ENCODE measurements at places on chromosomes 13 and 19.

- no peak for DNase-seq
These were observed 34.0 kb downstream of the VAV1 start for GRCh38 chr19:6806488-6806887.

DNA sequence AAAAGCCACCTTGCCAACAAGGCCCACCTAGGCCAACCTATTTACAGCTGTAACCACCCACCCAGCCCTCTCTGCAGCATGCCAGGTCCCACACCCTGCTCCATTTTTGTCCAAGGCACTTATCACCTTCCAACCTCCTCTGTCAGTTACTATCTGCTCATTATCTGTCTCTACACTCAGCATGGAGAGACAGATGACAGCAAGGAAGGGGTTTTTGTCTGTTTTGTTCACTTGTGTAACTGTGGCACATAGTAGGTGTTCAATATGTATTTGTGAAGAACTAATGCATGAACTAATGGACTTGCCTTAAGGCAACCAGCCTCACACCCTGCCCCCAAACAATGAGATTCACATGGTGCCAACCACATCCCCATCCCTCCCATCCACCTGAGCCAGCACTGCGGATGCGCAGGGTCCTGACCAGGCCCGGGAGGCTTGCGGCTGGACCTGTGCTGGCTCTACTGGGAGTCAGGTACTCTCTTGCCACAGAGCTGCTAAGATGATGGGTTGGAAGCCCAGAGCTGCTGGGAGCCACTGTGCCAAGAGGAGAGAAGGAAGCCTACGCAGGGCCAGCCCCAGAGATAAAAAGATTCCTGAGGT, 17.3 kb downstream of the DEDD2 start:
- DNase-seq: no peak

DNA sequence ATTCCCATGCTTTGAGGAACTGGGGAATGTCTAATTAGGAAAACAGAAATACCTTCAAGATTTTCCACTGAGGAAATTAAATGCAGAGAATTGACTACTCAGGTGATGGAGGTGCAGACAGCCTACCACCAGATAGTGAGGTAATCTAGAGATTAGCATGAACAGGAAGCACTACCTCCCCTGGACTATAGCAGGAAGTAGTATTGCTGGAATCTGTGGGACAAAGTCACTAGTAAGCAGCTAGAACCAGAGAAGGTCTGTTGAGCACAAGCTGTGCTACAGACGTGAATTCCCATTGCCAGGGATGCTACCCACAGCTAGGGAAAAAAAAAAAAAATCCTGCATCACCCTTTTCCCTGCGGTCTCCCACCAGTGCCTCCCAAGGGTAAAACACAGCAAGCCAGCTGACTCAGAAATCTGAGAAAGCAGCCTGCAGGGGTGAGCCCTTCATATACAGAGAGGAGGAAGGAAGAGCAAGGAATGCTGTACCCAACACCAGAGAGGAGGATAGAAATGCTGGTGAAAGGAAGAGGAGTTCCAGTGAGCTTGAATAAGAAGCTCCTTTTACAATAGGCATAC, 10.2 kb downstream of the ENOX1 start:
- DNase-seq: no peak

DNA sequence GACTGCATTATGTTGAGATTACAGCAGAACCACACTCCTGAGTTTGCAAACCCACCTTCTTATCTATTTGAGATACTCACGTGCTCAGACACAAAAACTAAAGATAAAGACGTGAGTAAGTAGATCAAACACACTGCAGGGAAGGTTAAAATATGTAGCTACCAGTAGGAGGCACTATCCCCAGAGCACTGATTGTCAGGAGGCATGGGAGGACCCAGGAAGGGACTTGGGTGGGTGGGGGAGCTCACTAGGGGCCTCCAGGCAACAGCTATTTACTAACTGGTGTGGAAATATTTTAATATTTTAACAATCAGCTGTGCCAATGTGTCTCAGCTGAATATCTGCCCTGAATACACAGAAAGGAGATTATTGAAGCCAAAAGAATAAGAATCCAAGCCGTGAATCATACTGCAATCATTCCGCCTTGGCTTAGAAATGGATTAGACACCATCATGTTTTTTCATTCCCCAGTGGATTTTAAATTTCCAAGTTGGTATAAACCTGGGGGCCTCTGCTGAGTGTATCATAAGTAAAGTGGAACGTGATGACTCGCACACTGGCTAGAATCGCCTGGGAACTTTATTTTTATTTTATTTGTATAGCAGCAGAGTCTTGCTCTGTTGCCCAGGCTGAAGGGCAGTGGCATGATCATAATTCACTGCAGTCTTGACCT, 73.2 kb upstream of the CACNA1A start:
- DNase-seq: no peak

- DNase-seq: no peak
These were observed 595 bp downstream of the ZNF440 start for GRCh38 chr19:11814700-11815035.

- DNase-seq: no peak
These were observed 214.0 kb upstream of the HTR2A start for GRCh38 chr13:47110833-47111240.

DNA sequence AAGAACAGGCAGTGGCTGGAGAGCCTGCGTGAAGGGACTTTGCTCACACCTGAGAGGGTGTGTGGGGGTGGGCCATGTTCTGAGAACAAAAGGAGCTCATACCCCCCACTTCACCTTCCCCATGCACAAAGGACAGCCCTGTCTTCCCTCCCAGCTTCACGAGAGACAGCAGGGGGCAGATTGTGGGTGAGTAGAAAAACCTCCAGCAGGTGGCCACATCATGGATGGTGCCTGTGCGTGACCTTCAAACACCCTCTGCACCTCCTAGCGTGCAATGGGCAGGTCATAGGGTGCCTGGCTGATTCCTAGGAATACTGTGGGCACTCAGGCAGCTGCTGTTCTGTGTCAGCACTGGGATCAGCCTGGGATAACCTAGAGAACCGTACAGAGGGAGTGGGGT, 36.3 kb upstream of the PSG9 start:
- no peak for DNase-seq

- no peak for DNase-seq
These were observed 10.7 kb downstream of the C19orf25 start for GRCh38 chr19:1468274-1468820.

DNA sequence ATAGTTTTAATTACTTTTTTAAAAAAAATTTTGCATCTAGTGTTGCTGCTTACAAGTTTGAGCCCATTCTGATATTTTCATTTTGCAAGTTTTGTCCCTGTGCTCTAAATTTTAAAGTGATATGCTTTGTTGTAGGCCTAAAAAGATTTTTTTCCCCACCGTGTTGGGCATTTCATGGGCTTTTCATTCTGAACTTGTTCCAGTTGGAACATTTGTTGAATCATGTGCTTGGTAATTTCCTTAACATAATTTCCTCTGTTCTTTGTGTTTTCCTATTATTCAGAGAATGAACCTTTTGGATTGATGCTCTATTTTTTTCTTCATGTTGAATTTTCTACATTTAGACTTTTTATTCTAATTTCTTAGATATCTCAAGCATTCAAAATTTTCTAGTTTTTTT, 206.4 kb upstream of the SPRY2 start:
- no peak for DNase-seq

DNA sequence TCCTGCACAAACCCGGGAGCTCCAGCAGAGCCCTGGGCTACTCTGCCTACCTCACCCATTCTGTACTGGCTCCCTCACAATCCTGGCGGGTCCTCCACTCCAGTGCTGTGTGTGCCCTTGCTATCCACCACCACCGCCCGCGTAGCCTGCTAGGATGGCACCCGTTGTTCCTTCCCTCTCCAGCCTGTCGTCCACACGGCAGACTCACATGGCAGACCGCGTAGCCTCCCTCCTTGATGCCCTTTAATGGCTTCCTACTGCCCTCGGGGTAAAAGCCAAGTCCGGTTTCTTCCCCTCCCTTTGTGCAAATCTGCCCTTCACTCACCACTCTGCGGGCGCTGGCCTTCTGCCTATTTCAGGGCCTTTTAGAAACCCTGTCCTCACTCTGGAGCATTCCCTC, 106.6 kb downstream of the RAB20 start:
- no peak for DNase-seq

GRCh38 chr19:32674153-32674930, 638 bp downstream of the ANKRD27 start:
- peak; percentile 46 for DNase-seq

GRCh38 chr19:6018786-6019185, 40.8 kb upstream of the RANBP3 start:
- peak; percentile 31 for DNase-seq

GRCh38 chr13:30042272-30042671, 191.9 kb upstream of the UBL3 start:
- no peak for DNase-seq

DNA sequence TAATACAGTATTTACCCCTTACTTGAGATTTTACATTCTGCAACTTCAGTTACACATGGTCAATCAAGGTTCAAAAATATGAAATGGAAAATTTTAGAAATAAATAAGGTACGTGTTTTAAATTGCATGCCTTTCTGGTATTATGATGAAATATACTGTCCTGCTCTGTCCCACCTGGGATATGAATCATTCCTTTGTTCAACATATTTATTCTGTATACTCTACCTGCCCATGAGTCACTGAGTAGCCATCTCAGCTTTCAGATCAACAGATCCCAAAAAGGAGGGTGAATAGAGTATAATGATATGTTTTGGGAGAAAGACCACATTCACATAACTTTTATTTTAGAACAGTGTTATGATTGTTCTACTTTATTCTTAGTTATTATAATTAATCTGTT, 37.8 kb downstream of the STOML3 start:
- no peak for DNase-seq

DNA sequence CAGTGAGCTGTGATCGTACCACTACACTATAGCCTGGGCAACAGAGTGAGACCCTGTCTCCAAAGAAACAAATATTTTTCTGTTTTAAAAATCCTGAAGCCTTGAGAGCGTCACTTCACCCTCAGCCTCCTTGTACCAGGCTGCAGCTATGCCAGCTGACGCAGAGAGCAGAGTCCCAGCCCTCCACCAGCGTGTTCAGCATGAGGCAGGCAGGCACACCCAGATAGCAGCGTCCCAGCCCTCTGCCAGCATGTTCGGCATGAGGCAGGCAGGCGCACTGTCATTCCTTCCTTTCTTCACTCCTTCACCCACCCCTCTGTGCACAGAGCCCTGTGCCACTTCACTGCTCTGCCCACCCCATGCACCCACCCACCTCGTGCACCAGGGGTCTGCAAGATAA, 43.3 kb upstream of the USE1 start:
- DNase-seq: no peak

GRCh38 chr13:34654203-34654602, 287.9 kb upstream of the NBEA start:
- DNase-seq: no peak

DNA sequence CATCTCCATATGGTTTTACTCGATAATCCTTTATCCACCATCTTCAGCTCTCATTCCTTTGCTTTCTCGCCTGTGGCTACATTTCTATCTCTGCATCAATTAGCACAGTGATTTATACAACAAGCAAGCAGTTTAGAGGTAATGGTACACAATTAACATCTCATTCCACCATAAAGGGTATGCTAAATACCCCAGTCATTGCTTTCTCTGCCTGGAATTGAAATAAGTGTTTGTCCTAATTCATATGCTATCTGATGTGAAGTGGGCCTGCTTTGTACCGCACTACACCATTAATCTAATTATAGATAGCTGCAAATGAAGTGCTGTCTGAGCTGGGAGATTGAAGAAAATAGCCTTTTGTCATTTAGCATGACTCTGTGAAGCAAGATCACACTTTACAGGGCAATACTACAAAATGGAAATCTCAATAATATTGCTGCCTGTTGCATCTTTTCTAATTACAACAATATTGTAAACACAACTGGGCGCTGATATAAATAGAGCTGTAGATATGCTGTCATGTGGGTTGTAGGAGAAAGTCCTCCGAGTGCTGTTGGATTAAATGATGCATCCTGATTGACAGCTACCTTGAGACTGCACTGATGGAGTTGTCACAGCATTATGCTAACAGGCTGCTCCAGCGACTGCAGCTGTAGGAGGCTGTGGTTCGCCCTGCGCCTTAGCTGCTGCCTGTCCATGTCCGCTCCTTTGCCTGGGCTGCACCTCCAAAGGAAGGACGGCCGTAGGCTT, 78.2 kb downstream of the GGACT start:
- DNase-seq: no peak

DNA sequence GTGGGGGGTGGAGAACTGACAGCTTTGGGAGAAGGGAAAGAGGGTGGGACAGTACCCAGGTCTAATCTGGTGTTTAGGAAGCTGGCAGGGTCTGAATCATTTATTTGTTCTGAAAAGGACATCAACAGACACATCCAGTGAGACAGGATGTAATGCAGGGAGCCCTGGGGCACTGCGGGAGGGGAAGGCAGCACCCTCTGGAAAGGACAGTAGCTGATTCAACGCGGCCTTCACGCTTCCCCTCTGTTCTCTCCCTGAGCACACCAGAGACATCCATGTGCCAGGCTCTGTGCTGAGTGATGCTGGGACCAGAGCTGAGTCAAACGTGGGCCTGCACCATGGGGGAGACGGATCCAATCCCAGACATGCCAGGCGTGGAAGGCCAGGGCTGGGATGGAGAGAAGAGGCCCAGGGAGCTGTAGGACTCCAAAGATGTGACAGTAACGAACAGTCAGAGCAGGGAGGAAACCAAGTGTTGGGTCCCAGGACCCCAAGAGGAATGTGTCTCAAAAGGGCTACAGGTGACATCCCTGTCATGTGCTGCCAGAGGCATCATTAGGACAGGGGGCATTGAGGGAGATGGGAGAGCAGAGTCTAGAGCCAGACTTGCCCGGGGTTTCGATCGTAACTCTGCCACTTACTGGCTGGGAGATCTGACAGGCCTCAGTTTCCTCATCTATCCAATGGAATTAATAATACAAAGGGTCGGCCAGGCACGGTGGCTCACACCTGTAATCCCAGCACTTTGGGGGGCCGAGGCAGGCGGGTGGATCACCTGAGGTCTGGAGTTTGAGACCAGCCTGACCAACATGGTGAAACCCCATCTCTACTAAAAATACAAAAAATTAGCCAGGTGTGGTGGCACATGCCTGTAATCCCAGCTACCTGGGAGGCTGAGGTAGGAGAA, 1.7 kb downstream of the ETFB start:
- no peak for DNase-seq

DNA sequence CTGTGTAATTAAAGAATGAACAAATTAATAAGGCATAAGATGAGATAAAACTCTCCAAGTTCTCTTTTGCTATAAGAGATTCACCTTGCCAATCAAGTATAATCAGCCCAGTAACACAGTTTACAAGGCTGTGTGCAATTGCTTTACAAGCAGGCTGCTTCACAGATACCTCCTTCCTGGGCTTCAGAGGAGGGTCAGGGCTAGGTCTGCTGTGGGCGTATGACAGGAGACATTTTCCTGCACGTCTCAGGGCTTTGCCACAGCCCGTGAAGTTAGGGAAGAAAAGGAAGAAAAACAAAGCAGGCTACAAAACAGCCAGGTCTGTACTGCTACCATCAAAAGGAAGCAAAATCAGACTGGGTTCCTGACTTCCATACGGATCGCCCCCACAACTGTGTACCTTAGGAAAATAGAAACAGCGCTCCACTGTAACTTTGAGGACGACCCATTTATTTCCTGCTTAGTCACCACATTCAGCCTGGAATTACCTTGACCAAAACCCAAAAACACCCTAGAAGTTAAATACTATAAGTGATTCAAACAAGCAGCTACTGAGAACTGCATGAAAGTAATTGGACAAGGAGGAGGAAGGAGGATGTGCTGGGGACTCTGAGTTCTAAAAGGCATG, 12.4 kb downstream of the EFNB2 start:
- no peak for DNase-seq
